Activated CD4-positive, alpha-beta T cell treated with anti-CD3 and anti-CD28 coated beads for 4 hours (primary cell): ENCODE measurements at places on chromosomes 13 and 19.

DNA sequence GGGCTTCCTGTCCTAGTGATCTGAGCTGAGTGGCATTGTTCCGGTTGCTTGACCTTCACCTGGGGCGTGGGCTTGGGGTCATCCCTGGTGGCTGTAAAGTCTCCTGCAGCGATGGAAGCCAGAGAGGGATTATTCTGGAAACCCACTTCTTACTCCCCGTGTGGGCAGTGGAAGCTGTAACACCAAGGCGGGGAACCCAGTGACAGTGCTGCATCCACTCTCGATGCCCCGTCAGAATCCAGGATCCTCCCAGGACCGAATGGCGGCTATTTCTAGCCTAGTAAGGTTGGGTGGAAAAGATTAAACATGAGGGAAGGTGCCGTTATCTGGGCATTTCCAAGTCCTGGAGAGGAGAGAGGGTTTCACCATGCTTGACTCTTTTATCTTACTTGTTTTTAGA, 280.6 kb downstream of the ZNF536 start:
- DNase-seq = no peak

- DNase-seq = no peak
Measured at GRCh38 chr13:110637747-110638146, 22.4 kb downstream of the NAXD start.

- DNase-seq = no peak
Measured at GRCh38 chr13:25300861-25301346, 521 bp upstream of the NUP58 start.

DNA sequence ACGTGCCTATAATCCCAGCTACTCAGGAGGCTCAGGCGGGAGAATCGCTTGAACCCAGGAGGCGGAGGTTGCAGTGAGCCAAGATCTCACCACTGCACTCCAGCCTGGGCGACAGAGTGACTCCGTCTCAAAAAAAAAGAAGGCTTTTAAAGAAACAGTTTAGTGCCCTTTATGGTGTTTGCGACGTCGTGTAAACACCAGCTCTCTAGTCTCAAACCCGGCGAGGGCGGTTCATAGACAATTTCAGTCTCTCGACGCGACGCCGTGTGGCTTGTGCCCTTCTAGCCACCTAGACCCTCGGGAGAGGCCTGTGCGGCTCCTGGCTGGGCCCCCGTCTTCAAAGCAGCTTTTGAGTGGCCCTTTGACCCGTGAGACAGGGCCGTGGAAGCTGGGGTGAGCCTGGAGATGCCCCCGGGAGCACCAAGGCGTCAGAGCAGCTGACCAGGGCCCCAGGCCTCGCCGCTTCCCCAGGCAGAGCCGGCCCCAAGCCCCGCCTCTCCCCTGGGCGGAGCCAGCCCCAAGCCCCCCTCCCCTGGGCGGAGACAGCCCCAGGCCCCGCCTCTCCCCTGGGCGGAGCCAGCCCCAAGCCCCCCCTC, 5.0 kb upstream of the MADCAM1 start:
- DNase-seq = no peak

- DNase-seq = no peak
Measured at GRCh38 chr19:17121736-17122293, 46.2 kb downstream of the MYO9B start.

DNA sequence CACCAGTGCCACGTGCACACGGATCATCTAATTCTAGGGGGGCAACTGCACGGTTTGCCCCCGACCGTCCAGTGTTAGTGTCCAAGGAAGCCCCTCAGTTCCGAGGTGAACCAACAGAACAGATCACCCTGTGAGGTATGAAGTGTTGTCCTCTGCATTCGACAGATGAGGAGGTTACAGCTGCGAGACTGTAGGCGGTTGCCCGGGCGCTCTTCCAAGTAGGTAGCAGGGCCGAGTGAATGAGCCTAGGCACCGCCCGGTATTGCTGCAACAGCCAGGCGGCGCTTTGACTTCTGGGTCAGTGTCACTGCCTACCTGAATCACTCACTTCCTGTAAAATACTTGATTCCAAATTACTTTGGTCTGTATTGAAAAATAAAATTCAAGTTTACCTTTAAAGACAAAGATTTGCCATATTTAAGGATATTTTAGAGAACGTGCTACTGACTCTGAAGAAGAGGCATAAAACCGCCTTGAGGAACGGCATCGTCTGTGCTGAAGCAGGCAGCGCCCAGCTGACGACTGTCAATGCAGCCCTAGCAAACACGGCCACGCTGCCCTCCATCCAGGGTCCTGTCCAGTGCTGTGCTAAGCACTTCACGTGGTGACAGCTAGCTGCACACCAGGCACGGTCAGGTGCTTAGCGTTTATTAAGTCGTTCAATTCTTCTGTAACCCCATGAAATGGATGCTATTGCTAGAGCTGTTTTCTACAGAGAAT, 19.3 kb upstream of the RASA3 start:
- peak; percentile 71 for DNase-seq

GRCh38 chr19:2460245-2460644, 3.5 kb upstream of the LMNB2 start:
- no peak for DNase-seq

- no peak for DNase-seq
Measured at GRCh38 chr19:2841855-2842574, 740 bp downstream of the ZNF555 start.

GRCh38 chr13:34258646-34259386, 440.9 kb downstream of the RFC3 start:
- no peak for DNase-seq

DNA sequence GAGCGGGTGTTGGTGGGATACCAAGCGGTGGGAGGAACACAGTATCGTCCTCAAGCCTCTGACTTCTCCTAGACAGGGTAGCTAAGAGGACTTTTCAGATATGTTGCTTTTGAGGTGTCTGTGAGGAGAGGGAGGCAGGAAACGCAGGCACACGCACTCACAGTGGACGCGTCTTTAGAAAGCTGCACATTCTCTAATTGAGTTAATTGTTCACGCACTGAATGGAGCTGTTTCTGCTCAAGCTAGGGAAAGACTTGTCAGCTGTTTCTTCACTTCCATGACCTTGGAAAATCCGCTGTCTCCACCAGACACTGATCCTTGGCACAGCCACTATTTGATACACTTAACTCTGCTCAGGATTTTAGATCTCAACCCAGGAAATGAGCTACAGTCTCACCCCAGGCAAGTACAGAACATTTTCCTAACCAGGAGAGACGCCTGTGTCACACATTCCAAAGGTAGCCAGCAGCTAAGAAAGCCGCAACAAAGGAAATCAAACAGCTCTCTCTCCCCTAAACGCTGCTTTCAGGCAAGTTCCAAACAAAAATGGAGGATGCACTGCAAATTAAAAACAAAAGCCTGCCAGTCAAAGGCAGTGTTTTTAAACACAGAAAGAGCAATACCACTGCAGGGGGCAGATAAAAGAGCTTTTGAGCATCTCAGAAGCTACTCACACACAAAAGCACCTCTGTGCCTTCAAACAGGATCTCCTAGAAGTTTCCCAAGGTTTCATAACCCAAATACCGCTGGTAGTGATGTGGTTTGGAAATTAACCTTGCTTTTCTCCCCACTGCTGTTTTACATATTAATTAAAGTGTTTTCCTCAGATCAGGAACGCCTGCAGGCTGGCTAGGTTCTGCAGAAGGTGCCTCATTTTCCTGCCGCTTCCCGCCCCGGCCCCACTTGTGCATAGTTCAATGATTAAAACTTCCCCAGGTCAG, 57.3 kb downstream of the IRS2 start:
- DNase-seq = no peak

DNA sequence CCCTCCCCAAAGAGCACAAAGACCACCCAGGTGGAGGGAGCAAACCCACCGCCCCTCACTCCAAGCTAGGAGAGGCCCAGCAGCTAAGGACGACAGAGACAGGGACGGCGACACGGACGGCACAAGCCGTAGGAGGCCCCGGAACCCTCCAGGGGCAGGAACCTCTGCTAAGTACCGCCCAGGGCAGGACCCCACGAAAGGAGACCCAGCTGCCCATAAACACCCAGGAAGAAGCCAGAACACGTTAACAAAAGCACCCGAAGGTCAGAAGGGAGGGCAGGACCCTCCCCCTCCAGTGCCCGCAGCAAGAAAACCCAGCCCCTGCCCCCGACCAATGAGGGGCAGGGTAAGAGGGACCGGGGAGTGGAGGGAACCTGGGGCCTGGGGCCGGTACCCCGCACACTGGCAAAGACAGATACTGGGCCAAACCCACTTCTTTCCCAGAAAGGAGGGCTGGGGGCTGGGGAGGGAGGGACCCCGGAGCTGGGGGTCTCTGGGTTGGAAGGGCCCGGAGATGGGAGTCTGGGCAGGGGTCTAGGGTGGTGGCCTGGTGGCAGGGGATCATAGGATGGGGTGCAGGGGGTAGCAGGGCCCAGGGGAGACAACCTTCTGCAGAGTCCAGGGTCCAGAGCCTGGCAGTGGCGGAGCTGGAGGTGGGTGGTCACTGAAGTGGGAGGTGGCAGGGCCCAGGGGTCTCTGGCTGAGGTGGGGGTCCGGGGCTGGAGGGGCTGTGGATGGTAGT, 2.4 kb downstream of the BTBD2 start:
- no peak for DNase-seq

- no peak for DNase-seq
Measured at GRCh38 chr13:43846496-43847158, 32.9 kb downstream of the CCDC122 start.

- DNase-seq = no peak
Measured at GRCh38 chr19:4754248-4754647, 30.6 kb upstream of the DPP9 start.

DNA sequence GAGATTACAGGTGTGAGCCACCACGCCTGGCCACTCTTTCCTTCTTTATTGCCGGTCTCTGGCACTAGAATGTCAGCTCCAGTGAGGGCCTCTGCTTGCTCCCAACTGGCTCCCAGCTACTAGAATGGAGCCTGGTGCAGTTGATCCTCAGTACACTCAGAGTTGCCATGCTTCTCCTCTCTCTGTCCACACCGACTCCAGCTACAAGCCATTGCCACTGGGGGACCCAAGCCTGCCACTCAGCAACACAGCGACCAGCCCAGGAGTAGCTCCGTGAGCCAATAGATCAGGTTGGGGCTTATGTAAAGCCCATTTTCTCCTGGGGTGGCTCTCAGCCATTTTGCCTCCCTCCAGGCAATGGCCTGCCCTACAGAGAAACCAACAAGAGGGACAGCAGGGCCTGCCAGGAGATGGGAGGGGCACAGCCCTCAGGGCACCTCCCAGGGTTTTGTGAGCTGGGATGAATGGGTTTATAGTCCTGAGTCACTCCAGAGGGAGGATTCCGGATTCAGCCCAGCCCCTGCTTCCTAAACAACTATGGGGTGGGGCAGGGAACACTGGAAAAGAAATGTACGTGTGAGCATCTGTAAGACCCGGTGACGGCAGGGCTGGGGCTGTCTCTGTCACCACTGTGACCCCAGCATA, 36.5 kb downstream of the OPA3 start:
- DNase-seq = no peak

- no peak for DNase-seq
Measured at GRCh38 chr19:42465827-42466280, 23.1 kb upstream of the CXCL17 start.
